ENCODE measurements at places on chromosomes 5 and 9.
A peak's percentile ranks its signal among the peaks of the same experiment; 100 is the strongest.

DNA sequence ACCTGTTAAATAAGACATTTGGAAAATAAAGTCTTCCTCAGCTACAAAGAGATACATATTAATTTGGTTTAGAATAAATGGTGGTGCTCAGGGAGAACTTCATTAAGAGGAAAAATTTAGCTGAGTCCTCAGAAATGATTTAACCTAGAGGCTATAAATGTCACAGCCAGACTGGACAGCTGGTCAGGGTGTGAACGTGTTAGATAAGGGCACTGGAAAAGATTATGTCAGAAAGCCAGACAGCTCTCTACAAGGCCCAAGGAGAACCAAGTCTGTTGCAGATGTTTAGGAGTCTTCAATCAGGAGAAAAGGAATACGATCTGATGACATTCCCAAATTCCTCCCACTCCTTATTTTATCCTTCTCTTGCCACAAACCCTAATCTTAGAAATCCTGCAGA is 265.2 kb downstream of the MAT2B start:
- no peak for DNase-seq

- no peak for DNase-seq
Measured at GRCh38 chr5:117302949-117303348, 728.3 kb upstream of the SEMA6A start.

DNA sequence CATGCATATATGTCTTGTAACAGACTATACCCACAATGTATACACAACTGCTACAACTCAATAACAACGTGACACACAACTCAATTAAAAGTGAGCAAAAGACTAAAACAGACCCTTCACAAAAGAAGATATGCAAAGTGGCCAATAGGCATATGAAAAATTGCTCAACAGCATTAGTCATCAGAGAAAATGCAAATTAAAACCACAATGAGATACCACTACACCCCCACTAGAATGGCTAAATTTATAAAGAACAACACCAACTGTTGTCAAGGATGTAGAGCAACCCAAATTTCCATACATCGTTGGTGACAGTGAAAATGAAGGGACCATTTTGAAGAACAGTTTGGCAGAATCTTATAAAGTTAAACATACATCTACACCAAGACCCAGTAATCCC is 38.9 kb downstream of the GABRB2 start:
- no peak for DNase-seq

- DNase-seq = peak; percentile 51
Measured at GRCh38 chr9:112078432-112078831, 96.7 kb downstream of the SUSD1 start.

DNA sequence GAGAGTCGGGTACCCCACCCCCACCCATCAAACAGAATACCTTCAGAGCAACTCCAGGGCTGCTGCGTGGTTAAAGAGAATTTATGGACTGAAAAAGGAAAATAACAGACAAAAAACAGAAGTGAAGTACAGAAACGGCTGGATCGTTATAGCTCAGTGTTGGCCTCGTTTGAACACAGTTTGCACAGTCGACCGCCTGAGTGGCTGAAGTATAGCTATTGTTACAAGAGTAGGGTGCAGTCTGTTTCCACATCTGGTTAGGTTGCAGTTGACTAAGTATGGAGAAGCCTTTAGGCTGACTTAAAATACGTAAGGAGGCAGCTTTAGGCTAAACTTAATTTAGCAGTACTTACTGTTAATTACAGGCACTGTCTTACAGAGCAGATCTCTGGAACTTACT is 121.2 kb downstream of the GCNT1 start:
- peak; percentile 37 for DNase-seq

DNA sequence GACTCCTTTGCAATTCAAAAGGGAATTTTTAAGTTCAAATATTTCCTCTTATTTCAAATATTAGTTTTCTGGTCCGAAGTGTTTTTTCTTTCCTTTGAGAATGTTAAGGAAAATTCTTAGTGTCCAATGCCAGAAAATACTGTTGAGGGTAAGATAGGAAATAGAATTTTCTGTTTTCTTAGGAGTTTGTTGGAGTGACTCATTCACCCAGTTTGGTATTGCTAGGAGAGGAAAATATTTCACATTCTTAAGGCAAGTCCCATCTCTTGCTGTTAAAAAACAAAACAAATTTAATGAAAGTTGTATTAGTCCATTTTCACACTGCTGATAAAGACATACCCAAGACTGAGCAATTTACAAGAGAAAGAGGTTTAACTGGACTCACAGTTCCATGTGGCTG is 349.2 kb upstream of the ADAMTSL1 start:
- DNase-seq = no peak

DNA sequence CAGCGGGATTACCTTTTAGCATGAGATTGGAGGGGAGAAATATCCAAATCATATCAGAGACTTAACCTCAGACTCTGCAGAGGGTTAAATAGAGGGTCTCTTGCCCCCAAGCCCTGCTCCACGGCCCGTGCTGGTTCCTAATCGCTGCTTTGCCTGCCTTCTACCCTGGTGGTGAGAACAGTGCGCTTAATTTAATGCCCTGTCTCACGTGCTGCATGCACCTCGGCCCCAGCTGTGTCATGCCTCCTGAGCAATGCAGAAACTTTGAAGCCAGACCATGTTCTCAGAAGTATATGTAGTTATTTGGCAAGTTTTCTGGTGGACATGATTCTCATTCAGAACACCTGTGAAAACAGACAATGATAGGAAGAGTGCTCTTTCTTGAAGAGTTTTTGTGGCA is 1.4 kb downstream of the OTULIN start:
- DNase-seq = peak; percentile 23

- DNase-seq = no peak
Measured at GRCh38 chr5:36217988-36218387, 23.7 kb downstream of the NADK2 start.

GRCh38 chr9:13810510-13810909 is 503.4 kb downstream of the NFIB start:
- DNase-seq = no peak

DNA sequence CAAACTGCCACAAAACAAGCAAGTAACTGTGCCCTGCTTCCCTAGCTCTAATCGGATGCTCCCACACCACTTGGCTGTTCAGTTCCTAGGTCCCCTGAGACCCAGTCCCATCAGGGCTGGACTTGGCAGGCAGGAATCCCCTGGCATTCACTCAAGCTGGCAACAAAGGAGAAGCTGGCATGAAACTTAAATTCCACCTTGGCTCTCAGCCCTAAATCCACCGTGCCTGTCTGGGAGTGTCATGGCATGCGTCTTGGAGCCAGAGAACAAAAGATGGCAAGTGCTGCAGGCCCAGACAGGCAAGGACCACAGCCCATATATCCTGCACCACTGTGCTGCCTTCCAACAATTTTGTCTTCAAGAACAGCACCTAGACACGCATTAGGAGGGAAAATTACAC is 38.2 kb downstream of the ETF1 start:
- DNase-seq = no peak

GRCh38 chr9:91423785-91424402 is at the start of gene NFIL3:
TSS of gene NFIL3 (minus strand) at chr9:91423832. CDS start at chr9:91410734, 13,098 bp downstream.
- DNase-seq = peak; percentile 96

DNA sequence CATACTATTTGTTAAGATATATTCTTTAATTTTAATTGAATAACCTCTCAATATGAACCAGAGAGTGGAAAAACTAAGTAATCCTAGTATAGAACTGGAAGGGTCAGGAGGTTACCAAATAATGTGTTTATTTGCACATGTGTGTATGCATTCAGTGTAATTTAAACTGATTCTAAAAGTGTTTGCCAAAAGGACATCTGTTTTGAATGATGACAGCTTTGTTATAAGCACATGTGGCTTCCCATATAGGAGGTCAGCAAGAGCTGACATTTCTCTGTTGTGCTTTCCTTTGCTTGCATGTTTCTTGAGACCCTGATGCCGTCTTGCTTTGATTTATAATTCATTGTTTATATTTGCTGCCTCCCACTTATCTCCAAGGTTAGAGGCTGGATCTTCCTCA is 383.4 kb downstream of the BRINP1 start:
- no peak for DNase-seq

DNA sequence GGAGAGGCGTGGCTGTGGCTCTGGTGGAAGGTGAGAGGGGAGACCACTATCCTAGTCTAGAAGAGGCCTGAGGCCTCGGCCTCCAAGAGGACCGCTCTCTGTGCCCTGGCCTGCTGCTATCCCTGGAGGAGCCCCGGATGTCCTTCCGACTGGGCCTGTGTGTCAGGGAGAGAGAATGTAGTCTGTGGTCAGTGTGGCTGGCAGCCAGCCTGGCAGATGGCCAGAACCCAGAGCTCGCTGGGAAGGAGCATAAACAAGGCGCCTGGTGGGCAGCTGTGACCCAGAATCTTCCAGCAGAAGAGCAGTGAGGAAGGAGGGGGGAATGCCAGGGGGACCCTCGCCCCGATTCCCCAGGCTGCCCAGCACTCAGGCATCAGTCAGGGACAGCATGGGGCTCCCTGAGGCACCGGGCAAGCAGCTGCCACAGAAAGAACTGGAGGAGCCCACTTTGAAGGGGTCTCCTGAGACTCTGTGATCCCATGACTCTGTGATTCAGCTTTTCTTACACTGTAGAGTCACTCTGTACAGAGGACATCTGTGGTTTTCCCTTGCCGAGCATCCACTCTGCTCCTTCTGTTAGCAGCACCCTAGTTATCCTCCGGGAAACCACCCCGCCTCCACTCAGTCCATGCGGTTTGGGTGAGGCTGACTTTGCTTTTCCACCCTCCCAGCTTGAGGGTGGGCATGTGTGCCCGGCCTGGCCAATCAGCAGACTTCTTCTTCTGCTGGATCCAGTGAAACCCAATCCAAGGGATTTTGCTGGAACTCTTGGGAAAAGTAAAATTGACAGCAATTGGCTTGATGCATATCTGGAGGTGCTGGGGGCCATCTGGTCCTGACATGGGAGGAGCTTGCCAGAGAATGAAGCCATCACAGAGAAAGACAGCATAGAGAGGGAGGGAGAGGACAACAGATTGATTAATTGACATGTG is 46.2 kb upstream of the PWWP2A start:
- peak; percentile 74 for DNase-seq

GRCh38 chr5:44887722-44888121 is 79.0 kb downstream of the MRPS30 start:
- no peak for DNase-seq

GRCh38 chr9:20513126-20513913 is 109.0 kb downstream of the MLLT3 start:
- no peak for DNase-seq

GRCh38 chr5:82590112-82590511 is 312.0 kb upstream of the RPS23 start:
- DNase-seq = no peak

DNA sequence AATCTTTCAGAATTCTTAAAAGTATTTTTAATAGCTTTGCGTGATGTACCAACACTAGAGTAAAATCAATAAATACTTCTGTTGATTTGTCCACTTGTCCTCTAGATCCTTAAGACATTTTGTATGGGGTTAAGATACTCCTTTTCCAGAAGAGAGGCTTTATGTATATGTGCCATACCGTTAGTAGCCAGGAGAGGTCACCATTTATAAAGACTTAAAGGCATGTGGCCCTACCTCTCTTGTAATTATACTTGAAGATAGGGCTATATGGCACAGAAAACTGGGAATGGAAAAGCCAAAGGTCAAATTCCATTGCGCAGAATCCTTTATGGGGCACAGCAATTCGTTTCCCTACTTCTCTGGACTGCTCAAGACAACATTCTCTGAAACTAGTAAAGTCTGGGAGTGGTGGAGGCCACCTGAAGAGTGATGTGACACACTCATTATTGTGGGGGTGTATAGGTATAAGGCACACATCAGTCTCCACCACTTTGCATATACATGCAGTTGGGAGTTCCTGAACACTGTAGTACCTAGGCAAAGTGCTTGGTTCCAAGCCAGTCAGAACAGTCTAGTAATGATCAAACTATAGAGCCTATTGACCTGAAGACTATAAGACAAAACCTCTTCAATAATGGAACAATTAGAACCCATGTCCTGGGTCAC is 140.1 kb upstream of the FBXL17 start:
- peak; percentile 69 for DNase-seq

DNA sequence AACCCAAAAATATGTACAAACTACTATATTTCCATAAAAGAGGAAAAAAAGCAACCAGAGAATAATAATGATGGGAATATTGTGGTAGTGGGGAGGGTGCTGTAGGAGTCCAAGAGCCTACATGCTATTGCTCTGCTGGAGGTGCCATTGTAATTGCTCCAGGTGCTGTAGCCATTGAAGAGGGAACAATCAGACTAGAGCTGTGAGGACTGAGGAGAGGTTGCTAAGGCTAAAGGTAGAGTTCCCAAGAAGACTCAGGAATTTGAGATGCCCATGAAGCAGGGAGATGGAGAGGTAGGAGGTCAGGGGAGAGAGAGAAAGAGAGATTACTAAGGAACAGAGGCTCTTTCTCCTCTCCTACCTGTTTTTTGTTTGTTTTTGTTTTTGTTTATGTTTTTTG is 394.0 kb downstream of the DMRTA1 start:
- DNase-seq = no peak

GRCh38 chr5:124639095-124639665 is 107.3 kb downstream of the ZNF608 start:
- DNase-seq = no peak

GRCh38 chr5:171999877-172000276 is 6.6 kb downstream of the FBXW11 start:
- no peak for DNase-seq

- no peak for DNase-seq
Measured at GRCh38 chr5:56617998-56618397, 197.4 kb upstream of the MAP3K1 start.

- DNase-seq = no peak
Measured at GRCh38 chr5:71699751-71700150, 19.3 kb upstream of the CARTPT start.

DNA sequence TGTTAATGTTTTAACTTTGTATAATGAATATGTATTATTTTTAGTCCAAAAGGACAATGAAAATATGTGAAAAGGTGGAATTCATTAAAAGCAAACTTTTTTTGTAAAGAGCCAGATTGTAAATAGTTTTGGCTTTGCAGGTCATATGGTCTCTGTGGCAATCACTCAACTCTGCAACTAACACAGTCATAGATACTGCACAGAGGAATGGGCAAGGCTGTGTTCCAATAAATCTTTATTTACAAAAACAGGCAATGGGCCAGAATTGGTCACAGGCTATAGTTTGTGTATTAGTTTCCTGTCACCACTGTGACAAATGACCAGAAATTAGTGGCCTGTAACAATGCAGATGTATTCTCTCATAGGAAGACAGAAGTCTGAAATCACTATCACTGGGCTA is 125.4 kb upstream of the PTCH1 start:
- DNase-seq = no peak

DNA sequence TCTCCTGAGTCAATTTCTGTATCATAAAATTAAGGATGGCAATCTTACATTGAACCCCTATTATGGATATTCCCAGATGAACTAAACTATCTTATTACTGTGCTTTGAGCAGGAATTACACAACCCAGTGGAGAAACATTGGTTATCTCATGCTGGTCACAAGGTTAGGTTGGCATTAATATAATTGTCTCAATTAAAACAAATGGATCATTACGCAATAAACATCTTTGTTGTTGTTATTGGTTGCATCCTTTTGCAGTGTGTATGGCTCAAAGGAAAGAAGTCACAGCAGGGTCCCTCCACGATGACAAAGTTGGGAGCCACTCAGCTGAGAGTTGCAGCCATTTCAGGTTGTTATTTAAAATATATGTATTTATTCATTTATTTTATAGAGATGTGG is 297.0 kb upstream of the KLF4 start:
- no peak for DNase-seq

DNA sequence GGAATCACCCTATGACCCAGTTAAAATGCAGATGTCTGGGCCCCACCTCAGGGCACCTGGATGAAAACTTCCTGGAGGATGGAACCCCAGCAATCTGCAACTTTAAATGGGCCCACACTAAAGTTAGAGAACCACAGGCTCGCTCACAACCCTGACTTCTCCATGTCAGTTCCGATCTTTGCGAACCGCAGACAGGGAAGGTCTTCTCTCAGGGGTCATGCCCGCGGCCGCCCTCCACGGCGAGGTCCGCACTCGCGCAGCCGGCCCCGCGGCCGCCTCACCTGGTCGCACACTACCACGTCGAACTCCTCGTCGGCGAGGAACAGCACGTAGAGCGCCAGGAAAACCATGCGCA is 499 bp downstream of the ALG2 start:
- DNase-seq = no peak

Measured in suppressor macrophage treated with lipopolysaccharide for 4 hours (primary cell).